ENCODE measurements at places on chromosomes 16 and 17. TPM values are rescaled to one million over a fixed set of nuclear protein-coding genes. Genes with fewer than 3 reads are reported as not detected.
A peak's percentile ranks its signal among the peaks of the same experiment; 100 is the strongest.

Gene KRT32
- not detected for total RNA-seq

GRCh38 chr17:9941305-9941704, 36.2 kb upstream of the RCVRN start:
- DNase-seq, result no peak

DNA sequence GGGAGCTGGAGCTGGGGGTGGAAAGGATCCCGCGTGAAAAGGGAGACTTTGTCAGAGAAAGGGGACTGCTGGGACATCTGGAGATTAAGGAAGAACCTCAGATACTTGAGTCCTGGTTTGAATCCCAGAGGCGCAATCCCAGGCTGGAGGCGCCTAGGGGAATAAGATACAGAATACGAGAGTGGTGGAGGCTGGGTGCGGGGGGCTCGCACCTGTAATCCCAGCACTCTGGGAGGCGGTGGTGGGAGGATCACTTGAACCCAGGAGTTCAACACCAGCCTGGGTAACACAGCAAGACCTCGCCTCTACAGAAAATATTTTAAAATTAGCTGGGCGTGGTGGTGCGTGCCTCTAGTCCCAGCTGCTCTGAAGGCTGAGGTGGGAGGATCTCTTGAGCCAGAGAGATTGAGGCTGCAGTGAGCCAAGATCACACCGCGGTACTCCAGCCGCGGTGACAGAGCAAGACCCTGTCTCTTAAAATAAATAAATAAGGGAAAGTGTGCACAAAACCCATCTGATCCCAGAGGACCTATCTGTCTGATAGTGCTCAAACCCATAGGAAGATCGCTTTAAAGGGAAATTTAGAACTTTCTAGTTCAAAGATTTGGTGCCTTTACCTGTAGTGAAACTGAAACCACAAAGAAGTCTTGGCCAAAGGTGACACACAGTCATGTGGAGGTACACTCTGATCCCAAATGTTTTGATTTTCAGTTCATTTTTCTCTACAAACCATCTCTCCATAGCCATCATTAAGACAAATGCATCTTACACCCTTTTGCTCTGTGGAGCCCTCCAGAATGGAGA, 617 bp upstream of the SCRN2 start:
- no peak for DNase-seq

GRCh38 chr17:76385892-76386786, 1.7 kb downstream of the SPHK1 start:
- DNase-seq, result peak; percentile 77

DNA sequence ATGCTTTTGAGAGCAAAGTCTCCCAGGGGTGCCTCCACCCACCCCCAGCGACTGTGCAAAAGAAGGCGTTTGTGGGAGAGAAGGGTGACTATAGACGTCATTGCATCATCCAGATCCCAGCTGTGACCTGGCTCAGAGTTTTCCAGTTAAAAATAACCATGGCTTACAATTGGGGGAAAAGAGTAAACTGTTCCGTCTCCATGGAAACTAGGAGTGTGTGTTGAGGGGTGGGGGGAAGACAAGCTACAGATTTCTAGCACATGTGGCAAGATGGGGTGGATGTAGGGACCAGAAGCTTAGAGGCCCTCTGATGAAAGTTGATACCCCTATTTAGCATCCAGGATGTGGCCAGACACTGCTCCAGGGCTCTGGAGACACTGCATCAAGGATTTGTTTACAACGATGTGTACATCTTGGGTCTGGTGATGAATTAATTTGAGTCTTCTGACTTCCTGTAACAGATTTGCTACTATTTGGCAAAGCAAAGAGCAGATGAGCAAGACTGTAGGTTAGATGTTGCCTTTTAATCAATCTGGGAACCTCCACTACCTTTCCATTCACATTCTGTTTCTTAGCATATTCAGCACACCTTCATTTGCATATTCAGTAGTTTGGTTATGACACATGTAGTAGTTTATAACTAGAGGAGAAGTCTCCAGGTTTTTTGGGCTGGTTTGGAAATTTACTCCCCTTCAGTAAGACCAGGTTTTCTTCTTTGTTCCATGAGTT, 6.2 kb upstream of the DUSP14 start:
- no peak for DNase-seq

DNA sequence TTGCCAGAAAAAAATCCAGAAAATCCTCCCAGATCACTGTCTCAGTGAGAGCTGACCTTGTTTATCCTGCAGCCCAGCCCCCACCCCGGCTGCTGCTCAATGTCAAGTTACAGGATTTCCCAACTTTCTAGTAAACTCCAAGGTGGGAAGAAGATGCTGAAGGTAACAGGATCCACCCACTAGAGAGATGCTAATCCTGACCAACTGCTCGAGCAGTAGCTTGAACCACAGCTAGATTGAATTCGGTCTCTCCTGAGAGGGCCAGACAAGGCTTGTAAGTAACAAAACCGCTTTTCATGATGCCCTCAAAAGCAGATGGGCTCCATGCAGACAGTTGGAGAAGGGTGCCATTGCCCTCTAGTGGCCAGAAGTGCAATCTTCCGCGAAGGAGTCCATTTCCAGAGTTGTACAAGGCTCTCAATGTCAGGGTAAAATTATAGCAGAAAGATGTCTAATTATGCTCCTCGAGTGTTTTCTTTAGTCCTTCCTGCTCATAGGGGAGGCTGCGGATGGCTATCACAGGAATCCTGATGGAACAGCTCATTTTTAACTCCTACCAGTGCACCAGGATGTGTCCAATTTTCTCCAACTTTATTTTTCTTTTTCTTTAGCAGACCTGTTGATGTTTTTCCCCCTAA, 3.9 kb downstream of the CDH11 start:
- no peak for DNase-seq

DNA sequence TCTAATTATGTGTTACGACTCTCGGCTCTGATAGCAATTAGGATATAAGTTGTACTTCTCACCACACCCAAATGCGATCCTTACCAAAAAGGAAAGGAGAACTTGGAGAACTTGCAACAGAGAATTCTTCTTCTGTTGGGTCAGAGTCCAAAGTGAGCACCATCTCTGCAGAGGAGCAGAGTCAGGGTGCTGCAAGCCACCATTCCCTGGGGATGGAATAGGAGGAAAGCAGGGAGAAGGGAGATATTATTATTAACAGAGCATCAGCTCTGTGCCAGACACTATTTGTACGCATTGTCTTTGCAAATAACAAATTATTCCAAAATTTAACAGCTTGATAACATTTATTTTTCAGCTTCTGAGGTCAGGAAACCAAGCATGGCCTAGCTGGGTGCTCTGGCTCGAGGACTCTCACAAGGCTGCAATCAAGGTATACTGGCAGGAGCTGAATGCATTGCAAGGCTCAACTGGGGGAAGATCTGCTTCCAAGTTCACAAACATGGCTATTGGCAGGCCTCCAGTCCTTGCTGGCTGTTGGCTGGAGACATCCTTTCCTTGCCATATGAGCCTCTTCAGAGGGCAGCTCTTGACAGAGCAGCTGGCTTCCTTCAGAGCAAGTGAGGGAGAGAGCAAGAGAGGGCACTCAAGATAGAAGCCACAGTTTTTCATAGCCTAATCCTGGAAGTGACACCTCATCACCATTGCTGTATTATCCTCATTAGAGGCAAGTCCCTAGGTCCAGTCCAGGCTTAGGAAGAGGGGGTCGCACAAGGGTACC, 296.2 kb upstream of the CDH5 start:
- DNase-seq, result no peak

DNA sequence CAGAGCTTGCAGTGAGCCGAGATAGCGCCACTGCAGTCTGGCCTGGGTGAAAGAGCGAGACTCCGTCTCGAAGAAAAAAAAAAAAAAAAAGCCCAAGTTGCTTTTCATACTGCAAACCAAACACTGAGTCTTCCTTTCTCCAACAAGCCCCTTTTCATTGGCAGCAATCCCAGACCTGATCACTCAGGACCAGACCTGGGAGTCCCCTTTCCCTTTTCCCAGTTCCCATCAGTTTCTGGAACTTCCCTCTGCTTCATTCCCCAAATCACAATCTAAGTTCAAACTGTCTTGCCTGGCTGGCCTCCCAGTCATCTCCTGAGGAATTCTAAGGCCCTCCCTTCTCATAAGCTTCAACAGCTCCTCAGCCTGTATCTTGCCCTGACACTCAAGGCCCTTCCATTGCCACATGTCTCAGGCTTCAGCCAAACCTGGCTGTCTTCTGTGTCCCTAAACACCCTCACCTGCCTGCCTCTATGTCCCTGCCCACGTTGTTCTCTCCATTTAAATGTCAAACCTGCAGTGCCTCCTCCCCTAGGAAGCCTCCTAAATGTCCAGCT, 11.8 kb upstream of the PHF12 start:
- DNase-seq, result no peak

DNA sequence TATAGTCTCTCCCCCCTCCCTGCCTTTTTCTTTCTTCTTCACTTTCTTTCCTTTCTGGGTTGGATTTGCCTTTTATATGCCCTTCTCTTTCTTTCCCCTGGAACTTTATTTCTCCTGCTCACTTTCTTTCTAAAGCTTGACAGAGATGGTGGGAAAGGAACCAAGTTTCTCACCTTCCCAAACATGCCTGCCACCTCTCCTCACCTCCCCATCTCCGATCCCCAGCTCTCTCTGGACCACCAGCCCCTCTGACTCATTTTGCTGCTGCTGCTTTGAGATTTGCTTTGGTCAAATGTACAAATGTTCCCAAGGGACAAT, 6.7 kb upstream of the LHX1 start:
- no peak for DNase-seq

DNA sequence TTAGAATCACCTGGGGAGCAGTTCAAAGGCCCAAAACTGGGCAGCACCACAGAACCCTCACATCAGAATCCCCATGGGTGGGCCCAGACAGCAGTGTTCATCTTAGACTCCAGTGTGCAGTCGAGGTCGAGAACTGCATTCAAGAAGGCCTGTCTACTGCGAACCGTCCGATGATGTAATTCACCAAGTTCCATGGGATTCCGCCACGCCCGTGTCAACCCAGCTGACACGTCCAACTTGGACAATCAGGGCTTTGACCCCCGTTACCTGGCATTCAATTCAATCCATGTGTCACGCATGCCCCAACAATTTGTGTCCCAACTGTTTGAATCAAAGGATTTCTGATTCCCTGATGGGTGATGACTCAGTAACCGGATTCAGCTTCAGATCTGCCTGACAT, 9.2 kb downstream of the HSBP1 start:
- DNase-seq, result no peak

- no peak for DNase-seq
Measured at GRCh38 chr17:55238931-55239297, 25.8 kb upstream of the HLF start.

GRCh38 chr16:51172368-51172767, 21.3 kb upstream of the SALL1 start:
- DNase-seq, result no peak

DNA sequence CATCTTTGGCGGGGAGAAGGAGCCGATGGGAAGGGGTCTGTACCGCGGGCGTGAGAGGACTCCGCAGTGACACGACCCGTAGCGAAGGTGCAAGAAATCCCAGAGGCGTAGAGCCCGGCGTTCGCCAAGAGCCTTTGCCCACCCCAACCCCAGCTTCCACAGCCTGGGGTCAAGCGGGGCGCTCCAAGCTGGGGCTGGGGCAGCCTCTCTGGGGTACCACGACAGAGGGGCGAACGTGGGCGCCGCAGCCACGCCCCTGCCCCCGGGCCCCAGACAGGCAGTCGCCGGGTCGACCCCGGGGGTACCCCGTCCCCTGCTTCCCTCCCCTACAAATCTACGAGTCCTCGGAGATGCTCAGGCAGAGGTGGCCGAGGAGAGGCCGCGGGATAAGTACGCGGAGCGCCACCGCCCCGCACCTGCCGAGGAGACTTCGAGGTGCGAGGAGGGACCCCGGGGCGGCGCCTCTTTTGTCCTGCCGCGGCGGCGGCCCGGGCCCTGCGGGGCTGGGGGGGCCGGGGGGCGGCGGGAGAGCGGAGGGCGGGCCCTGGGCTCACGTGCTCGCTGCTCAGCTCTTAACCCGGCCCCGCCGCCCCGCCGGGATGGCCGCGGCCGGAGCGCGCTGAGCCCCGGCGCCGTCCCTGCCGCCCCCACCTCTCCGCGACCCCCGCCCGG, at the start of gene ADAM11:
TSS of gene ADAM11 (plus strand) at position 575 of the 672 bp plus-strand sequence. CDS start 212 bp downstream, outside the sequence.
- no peak for DNase-seq

DNA sequence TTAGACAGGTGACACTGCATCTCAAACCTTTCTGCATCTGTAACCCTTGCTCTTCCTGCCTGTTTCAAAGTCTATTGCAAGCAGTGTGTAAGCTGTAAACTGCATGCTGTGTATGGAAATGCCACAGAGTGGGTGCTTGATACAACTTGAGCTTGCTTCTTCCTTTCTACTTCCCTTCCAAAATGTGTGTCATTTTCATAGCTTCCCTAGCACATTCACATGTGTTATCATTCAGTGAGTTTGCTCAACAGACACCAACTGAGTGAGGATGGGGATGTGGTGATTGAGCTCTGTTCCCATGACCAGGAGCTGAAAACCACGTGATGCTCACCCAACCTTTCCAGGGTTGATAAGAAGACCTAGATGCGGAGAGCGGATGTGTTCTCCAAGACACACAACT, 111.1 kb downstream of the VAT1L start:
- DNase-seq, result no peak

All from naive thymus-derived CD8-positive, alpha-beta T cell (primary cell).